Osteoblast (primary cell): ENCODE measurements at places on chromosomes 12 and 14. TPM values are rescaled to one million over a fixed set of nuclear protein-coding genes. Genes with fewer than 3 reads are reported as not detected.

SERPINA5 gene
- total RNA-seq = 0.36 and 0.59 TPM in 2 replicates

CLEC4D gene
- not detected in 2 replicates for total RNA-seq

ZBTB39 gene
- 4.4 and 4.7 TPM in 2 replicates for total RNA-seq

C14orf93 gene
- 12.4 and 15.9 TPM in 2 replicates for total RNA-seq

HRK gene
- total RNA-seq = under 0.01 and 0.59 TPM in 2 replicates

WASHC4 gene
- 124 and 131 TPM in 2 replicates for total RNA-seq

DNA sequence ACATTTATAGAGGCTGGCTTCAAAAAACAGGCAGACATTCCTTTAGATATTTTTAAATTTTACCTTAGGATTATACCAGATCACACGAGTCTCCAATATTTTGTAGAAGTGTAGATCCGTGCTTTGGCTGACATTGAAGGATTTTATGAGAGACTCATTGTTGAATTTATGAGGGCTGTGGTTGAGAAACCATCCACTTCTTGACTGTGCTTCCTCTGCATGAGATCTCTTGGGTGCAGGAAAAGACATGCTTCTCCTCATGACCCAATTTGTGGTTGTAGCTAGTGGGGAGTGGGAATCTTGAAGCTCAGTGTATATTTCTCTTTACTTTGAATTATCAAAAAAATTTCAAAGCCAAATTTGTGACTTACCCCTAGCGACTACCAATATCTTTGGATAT lies 36.7 kb upstream of the NKX2-8 start:
- DNase-seq = no peak

DNA sequence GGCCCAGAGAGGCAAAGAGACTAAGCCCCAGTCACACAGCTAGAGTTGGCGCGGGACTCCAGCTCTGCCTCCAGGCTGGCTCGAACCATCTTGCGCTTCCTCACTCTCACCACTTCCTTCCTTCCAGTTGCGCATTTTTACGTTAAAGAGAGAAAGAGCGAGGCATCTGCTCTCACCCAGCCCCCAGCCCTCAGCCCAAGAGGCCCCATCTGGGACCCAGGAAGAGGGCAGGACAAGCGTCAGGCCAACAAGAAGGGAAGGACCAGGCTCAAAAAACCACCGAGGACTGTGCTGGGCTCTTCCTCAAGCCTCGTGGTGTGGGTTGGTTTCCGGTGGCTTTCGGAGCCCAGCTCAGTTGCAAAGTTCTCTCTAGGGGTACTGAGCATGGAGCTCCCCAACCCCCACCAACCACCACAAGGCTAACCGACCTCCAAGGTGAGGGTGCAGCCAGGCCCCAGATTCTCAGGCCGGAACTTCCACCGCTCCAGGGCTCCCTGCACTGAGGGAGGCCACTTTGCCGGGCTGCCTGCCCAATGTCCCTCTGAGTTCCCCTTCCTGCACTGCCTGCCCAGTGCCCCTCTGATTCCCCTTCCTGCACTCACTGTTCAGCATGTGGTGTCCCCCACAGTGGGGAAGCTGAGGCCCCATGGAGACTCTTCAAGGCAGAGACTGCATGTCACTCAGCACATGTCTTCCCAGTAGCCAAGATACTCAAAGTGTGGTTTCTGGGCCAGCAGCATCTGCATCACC lies 35.9 kb downstream of the TESC start:
- no peak for DNase-seq

- no peak for DNase-seq
Observed at GRCh38 chr14:67265131-67265530, 23.9 kb downstream of the PALS1 start.

- no peak for DNase-seq
Observed at GRCh38 chr12:125050446-125050845, 14.8 kb upstream of the AACS start.
